Activated T-helper 1 cell treated with anti-CD3 and anti-CD28 coated beads, Interleukin-2, amount 50 U/mL, for 16 hours (primary cell): ENCODE measurements at places on chromosomes 1 and 21.

DNA sequence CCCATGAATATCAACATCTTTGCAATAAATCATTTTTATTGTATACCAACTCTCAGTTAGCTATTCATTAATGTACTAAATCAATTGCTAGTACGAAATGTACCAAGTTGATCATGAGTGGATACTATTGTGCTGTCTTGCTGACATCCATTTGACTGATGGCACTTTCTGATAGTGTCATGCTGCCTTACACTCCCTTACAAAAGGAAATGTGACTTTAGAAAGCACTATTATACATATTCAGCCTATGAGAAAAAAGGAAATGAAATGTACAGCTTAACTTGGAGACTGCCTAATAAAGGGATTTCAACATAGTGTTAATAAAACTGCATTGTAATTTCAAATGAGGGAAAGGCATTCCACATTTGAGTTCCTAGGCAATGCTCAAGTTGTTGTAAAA, 52.2 kb downstream of the PLA2G4A start:
- no peak for DNase-seq

- no peak for DNase-seq
Observed at GRCh38 chr1:86396498-86396890, 371 bp upstream of the ODF2L start.

GRCh38 chr1:1206376-1206965, at the start of gene TNFRSF18:
TSS of gene TNFRSF18 (minus strand) at chr1:1206592. CDS start at chr1:1206571, 21 bp downstream.
- DNase-seq: no peak

DNA sequence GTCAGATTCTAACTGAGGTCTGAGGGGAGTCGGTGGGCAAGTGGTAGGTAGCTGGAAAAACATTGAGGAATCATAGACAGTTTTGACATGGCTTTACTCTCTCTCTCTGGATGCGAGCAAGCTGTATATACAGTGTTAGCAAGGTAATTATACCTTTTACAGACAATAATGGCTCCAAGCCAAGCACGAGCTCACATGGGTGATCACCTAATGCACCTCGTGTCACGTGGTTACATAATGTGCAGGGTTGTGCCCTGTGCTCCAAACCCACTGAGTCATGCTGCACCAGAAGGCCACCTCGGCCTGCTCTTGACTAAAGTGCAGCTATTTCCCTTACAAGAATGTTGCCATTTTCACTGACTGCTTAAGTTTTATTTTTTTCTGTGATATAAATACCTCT, 7.6 kb upstream of the CLCA2 start:
- DNase-seq: no peak

- no peak for DNase-seq
Observed at GRCh38 chr1:95386371-95386770, 152.4 kb downstream of the RWDD3 start.

GRCh38 chr1:17697458-17697857, 57.7 kb upstream of the ACTL8 start:
- DNase-seq: no peak

DNA sequence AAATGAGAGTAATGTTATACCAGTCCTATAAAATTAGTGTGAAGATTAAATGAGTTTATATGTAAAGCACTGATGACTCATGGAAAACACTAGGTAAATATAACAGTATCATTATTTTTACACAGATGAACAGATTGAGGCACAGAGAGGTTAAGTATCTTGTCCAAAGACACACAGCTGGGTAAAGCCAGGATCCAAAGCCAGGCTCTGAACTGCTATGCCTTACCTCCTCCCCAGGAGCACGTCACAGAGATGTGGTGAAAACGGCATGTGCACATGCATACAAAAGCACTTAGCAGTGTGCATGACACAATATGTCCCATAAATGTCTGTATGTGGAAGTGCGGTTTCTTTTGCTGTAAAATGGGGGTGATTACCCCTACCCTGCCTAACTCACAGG, 56.9 kb downstream of the MAN1C1 start:
- no peak for DNase-seq

GRCh38 chr1:11487196-11487751, 8.3 kb downstream of the DISP3 start:
- DNase-seq: no peak

DNA sequence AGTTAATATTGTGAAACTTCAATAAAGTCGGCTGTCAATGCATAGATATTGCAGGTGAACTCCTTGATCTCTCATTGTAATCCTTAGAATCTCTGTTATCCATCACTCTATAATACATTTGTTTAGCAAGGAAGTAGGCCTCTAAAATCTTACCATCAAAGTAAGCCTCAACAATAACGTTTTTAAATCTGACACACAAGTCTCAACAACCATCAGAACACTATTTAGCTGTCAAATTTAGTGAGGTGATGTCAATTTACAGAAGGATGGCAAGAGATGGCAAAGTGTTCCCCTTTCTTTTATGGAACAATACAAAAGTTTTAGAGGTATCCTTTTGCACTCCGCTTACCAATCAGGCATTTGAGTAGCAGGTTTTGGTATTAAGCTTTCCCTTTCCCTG, 67.6 kb downstream of the RWDD3 start:
- no peak for DNase-seq

DNA sequence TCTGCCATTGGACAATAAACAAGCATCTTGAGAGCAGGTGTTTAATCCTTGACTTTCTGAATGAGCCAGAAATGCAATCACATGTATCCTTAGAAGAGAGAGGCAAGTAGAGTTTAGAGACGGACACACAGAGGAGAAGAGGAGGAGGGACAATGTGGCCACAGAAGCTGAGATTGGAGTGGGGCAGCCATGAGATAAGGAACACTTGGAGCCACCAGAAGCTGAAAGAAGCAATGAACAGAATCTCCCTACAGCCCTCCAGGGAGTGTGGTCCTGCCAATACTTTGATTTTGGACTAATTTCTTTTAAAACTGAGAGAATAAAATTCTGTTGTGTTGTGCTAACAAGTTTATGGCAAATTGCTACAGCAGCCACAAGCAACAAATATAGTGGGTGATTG, 141.0 kb downstream of the ATP6V1G3 start:
- no peak for DNase-seq

DNA sequence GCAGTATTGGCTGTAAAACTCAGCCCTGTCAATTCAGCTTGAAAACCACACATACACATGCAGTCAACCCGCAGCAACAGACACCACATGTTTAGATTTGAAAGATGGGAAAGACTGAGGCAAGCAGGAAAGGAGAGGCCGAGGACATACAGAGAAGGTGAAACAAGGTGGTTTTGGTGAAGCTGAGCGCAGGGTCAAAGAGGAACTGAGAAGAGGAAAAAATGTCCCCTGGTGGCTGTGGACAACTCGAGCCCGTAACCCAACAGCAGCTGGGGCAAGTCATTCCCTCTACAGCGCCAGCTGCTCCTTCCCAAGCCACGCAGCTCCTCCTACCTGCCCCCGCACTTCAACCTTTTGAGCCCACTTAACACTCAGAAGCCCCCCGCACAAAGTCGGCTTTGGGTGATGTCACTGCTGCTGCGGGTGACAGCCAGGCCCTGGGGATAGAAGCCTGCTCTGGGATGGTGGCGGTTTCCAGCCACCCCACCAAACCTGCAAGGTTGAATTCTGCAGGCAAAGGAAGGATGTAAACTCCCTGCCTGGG, 63.0 kb downstream of the KCNN3 start:
- DNase-seq: no peak

GRCh38 chr1:162541619-162542141, 19.8 kb upstream of the UAP1 start:
- no peak for DNase-seq
